Stimulated activated CD8-positive, alpha-beta memory T cell treated with anti-CD3 and anti-CD28 coated beads, Interleukin-15, amount 100 ng/mL, for 48 hours (primary cell): ENCODE measurements at places on chromosomes 3 and 15.
A peak's percentile ranks its signal among the peaks of the same experiment; 100 is the strongest.

DNA sequence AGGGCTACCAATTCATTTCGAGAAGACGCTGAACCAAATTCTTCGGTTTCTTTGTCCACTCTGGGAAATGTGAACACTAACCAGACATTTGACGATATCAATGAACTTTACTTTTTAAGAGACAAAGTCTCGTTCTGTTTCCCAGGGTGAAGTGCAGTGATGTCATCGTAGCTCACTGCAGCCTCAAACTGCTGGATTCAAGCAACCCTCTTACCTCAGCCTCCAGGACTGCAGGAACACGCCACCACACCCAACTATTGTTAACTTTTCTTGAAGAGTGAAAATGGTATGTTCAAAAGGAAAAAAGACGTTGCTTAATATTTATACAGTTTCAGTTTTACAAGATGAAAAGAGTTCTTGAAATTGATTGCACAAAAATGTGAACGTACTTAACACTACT, 30.6 kb downstream of the MB21D2 start:
- DNase-seq = no peak

DNA sequence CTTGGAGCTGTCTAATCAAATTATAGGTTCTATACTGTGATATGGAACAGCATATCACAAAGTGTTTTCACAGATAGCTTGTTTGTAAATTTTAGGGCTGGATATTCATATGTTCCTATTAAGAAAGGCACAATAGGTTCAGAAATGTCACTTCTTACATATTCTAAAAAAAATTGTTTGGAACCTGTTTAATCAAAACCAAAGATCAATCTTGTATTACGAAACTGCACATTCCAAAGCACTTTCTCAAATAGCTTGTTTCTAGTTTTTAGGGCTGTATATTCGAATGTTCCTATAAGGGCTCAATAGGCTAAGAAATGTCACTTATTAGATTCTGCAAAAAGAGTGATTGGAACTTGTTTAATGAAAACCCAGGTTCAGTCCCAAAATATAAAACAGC, 67.4 kb upstream of the OSBPL11 start:
- no peak for DNase-seq

DNA sequence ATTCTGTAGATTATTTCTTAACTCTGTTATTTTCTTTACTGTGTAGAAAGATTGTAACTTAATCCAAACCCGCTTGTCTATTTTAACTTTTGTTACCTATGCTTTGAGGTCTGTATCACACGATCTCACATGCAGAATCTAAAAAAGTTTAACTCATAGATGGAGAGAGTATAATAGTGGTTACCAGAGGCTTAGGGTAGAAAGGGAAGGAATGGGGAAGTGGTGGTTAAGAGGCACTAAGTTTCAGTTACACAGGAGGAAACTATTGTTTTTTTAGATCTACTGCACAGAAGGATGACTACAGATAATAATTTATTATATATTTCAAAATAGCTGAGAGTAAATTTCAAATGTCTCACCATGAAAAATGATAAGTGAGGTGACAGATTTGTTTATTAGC, 515.2 kb downstream of the RSL24D1 start:
- no peak for DNase-seq

DNA sequence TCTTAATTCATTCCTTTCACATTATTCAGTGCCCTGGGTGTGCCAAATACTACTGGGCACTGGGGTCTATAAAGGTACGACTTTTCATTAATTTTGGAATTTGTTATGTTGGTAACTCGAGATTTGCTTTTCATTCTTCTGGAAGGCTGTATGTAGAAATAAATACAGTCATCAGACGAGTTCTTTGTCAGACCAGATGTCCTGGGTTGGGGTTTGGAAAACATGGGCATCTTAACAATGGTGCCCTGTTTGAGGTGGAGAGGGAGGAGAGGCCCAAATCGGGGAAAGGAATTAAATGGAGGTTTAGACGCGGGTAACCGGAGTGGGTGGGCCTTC, 662 bp upstream of the GLCE start:
- DNase-seq = no peak

GRCh38 chr15:91257746-91258414, 157.8 kb downstream of the SV2B start:
- no peak for DNase-seq

- DNase-seq = no peak
These were observed 329.0 kb downstream of the IGSF11 start for GRCh38 chr3:118705487-118706219.

DNA sequence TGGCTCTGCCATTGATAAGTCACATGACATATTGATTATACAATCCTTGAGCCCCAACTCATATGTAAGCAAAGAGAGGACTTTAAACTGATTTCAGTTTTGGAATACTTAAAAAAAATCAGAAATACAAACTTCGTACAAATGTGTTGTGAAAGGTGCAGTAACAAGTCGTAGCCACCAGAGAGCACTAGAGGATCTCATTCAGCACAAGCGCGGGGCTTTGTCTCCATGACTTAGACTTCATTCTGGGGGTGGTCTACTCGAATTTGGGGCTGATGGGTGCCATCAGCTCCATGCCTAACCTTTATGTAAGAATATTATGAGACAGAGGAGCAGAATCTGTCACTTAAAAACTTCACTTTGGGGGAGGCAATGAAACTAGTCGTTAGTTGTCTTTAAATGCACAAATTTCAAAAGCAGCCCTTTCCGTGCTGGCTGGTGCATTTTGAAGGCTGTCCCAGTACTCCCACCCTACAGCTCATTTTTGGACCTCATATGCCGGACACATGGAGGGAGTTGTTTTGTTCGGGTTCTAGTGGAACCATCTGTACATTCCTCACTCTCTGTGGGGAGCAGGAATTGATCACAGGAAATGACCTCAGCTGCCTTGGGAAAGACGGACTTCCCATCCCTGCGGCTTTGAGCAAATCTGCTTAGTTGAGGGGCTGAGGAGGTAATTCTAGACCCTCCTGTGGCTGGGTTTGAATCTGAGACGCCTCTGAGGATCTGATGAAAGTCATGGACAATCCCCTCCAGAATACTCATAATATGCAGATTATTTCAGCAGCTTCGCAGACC, 27.5 kb upstream of the MASP1 start:
- DNase-seq = no peak

DNA sequence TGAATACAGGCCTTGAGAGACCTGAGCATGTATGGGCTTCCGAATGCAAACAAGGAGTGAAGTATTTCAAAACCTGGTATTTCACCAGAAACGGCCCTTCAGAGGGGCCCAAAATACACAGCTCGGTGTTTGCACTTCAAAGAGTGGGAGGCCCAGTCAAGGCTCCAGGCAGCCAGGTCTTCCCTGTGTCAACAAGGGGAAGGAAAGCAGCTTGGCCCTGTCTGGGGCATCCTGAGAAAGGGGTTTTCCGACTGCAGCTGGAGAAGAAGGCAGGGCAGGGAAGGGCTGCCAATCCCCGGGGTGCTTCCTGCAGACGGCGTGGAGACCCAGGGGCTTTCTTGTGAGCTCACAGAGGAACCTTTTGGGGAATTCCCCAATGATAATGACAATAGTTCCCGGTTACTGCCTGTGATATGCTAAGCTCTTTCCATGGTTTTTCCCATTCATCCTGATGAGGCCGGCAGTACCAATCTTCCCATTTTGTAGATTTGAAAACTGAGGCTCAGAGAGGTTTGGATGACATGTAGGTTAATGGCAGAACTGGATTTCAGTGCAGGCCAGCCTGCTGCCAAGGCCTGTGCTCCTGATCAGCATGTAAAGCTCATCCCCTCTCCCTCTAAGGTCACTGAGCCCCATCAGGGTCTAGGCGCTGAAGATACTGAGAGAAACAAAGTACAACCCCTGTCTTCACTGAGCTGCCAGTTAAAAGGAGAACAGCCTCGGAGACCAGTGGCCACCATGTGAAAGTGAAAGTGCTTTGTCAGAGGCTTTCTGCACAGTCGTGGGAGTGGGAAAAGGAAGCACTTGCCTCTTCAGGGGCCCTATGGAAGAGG, 43.0 kb upstream of the TLE3 start:
- DNase-seq = no peak

DNA sequence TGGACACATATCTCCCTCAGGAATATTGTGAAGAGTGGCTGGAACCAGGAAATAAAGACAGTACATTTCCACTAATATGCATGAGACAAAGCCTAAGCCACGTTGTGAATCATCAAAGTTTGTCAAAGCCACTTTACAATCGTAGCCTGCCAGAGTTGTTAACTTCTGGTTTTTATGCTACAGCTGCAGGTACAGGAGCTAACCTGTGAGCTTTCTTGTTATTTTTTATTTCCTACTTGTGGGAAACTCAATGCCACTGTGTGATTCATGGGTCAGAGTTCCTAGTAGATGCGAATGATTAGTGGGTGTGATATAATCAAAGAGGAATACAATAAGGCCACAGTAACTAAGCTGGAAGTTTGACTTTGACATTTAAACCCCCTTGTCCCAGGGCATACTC, 44.4 kb upstream of the TEX9 start:
- no peak for DNase-seq

DNA sequence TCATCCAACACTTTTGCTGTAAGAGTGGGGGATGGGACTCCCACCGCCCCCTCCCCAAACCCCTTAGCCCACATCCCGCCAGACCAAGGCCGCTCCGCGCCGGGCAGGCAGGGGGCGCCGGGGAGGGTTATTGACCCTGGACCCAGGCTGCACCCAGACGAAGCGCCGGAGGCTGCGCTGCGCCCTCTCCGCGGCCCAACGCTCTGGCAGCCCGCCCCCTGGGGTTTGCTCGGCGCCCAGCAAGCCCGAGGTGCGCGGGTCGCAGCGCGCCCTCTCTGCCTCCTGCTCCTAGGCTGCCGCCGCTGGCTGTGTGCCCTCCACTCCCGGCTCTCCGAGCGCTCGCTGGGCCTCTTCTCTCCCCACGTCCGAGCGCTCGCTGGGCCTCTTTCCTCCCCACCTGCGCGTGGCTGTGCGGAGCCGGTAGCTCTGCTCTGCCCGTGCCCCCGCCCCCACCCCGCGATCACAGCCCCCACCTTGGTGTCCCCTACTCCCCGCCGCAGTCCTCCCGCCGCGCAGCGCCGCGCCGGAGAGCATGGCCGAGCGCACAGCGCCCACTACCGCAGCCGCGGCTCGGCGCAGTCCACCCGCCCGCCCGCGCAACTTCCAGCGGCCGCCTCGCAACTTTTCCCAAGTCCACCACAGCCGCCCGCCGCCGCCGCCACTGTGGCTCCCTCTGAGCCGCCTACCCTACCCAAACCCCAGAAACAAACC, 1.2 kb downstream of the MECOM start:
- DNase-seq = peak; percentile 41

DNA sequence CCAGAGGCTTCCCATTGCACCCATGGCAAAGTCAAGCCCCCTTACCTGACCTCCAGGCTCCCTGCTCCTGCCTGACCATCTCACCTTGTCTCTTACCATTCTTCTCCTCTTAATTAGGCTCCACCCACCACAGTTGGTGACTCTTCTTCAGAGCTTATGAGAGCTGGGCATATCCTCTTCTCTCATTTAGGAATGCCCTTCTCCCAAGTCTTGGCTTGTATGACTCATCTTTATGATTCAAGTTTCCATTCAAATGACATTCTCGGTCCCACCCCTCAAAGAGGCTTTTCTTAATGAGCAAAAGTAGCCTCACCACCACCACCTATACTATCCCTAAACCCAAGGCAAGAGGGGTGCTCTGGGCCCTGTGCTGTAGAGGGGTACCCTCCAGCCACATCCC, 55.3 kb upstream of the NUDT16 start:
- no peak for DNase-seq

DNA sequence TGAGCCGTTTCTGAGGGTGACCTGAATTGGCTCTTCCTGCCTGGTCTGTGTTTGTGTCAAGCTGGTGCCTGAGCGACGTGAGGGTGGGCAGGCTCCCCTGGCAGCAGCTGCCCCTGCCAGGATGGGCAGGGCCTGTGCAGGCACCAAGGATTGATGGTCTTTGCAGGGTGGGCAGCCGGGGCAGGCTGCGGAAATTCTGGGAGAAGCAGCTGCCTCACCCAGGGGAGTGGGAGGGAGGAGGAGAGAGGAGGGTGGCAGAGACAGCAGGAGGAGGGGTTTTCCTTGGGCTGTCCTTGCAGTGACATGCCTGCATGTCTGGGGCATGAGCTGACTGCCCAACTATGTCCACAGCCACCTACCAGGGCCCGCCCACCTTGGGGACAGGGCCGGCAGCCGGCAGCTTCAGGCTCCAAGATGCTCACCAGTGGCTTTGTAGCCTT, 27.9 kb upstream of the SLC6A6 start:
- no peak for DNase-seq

GRCh38 chr3:24490151-24490550, 4.5 kb downstream of the THRB start:
- no peak for DNase-seq

DNA sequence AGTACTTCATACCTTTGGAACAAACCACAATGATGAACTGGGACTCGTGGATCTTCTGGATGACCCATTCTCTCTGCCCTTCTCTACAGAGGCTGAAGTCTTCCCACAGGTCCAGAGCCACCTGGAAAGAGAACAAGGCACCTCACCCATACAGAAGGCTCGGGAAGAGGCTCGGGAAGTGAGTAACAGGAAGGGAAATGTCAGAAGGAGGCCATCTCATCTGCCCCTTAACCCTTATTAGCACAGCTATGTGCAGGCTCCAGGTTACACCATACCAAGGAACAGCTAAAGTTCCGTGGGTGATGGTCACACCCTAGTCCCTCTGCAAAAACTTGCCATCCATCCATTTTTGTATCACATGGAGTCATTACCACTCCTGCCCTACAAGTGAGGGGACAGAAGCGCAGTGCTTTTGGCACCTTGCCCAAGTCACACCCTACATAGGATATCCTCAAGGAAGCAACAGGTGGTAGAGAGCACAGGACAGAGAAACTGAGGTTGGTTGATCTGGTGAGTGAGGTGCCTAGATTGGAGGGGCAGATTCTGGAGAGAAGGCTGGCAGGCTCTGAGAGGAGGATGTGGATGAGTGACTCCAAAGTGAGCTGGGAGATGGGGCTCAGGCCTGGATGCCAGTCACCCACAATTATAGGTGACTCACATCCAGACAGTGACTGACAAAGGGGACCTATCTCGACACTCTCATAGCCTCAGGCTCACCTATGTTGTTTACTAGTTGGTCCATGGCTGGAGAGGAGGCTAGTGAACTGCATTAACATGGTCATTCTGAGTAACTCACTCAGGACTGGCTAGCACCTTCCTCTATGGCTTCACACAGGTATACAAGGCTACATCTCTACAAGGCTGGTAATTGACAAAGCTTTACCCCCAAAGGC, 38.2 kb downstream of the SPATA12 start:
- no peak for DNase-seq

- peak; percentile 28 for DNase-seq
These were observed 110.8 kb upstream of the ATP11B start for GRCh38 chr3:182682263-182683241.

GRCh38 chr3:187705164-187705563, 2.8 kb upstream of the RTP2 start:
- DNase-seq = no peak

DNA sequence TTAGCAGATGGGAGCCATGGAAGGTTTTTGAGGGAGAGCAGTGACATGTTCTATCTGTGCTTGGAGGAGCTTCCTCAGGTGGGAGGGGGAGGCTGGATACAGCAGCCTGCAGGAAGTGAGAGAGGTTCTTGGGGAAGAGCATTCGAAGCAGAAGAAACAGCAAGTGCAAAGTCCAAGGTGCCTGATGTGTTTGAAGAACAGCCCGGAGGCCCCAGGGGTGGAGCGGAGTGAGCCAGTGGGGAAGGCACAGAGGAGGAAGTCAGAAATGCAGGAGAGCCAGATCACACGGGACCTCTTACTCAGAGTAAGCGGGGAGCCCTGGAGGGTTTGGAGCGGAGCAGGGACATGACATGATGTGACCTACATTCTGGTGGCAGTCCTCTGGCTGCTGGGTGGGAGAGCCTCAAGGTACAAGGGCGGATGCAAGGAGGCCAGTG, 10.8 kb downstream of the ITGA11 start:
- no peak for DNase-seq

- DNase-seq = no peak
These were observed 26.8 kb downstream of the PARL start for GRCh38 chr3:183857863-183858262.
